ENCODE measurements at places on chromosomes 5 and 9.

DNA sequence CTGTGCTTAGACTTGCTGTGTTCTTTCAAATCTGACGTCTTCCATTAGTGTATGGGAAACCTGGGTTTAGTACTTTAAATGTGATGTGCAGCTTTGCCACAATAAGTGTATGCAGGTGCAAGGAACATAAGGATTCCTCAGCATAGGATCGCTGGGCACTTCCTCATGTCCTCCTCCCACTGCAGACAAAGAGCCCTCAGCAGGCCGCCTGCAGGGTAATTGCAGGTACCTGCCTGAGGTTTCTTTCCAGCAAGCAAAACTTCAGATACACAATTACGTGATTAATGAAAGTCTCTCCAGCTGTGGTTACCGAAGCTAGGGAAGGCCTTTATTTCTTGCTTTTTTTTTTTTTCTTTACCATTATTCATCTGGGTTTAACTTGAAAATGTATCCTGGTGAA, 233.1 kb downstream of the RFK start:
- DNase-seq: no peak

DNA sequence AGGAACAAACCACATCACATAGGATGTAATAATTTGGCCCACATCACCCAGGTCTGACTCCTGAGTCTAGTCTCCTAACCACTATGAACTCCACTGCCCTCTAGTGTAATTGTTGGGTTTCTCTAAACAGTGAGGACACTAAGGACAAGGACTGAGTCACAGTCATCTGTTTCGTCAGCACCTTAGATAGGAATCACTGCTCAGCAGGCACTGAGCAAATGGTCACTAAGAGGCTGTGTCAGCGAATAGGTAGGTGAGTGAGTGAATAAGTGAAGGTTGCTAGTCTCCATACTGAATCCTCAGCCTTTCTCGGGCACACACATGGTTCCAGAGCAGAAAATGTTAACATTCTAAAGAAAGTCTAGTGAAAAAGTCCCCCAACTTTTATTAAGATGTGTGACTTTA, 278.6 kb downstream of the SPOCK1 start:
- DNase-seq: no peak

GRCh38 chr5:174293006-174293405, 247.5 kb downstream of the NSG2 start:
- DNase-seq: no peak

DNA sequence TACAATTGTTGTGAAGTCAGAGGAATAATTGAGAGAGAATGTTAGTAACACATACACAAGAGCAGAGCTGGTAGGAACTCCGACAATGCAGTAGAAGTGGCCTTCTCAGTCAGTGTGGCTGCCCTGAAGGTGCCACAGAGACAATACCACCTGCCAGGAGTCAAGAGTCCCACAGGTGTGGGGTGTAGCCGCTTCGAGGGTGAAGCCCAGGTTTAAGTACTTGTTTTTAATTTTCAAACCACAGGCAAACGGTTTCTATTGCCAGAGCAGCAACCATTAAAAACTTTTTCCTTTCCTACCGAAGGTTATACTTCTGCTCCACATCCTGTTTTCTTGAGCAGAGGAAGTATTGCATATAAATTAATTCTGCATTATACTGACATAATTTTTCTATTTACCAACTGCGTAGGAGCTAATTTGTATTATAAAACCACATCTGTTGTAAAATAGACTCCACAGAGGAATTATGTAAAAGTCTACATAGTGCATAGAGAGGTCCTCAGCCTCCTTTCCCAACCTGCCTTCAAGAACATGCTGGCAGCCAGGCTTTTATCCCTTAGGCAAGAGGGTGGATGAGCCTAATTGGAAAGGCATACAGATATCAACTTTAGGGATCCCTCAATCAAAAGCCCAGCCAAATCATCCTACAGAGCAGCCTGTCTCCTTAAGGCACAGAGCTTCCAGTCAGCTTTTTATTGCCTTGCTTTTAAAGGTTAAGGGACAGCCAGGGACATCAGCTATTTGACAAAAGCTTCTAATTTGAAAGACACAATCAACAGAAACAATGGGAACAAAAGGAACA, 12.9 kb upstream of the ACTBL2 start:
- no peak for DNase-seq

DNA sequence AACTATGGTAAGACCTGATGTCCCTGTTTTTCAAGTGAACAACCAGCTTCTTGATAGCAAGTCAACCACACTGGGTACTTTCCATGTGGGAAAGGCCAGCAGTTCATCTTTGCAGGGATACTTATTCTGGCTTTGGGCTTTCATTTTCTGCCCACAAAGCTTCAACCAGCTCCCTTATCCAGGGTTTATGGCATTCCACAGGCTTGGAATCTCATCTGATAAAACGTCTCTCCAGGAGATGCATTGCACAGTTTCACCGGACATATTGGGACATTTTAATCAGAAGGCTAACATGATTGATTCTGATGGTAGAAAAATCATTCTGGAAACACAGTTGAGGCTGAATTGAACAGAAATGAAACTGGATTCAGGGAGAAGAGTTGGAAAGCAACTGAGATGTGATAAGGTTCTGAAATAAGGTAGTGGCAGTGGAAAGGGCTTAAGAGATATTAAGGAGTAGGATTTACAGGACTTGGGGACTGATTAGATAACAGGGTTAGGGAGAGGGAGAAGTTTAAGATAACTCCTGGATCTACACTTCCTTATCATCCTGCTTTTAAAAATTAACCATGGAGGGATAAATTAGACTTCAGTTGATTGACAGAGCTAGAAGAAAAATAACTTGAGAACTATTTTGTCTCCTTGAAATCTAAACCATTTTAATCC, 195.8 kb upstream of the FBXL7 start:
- no peak for DNase-seq

DNA sequence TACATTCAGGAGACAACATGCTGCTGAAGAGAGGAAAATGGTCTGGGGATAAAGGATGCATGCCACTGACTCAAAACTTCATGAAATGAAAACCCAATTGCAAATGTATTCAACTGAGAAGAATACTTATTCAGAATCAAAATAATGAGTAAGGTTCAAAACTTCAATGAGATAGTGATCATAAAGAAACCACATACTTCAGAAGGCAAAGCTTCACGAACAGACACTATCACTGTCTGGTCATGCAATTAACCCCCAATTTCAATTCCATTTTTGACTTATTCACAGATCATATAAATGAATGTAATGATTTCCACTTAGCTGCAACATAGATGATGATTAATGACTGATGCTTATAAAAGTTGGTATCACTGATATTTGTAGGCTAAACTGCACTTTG, 33.0 kb upstream of the CTNNAL1 start:
- no peak for DNase-seq

- no peak for DNase-seq
These were observed 37.0 kb upstream of the IL7R start for GRCh38 chr5:35819668-35820067.

- DNase-seq: no peak
These were observed 90.3 kb upstream of the OTULINL start for GRCh38 chr5:14491015-14491915.

DNA sequence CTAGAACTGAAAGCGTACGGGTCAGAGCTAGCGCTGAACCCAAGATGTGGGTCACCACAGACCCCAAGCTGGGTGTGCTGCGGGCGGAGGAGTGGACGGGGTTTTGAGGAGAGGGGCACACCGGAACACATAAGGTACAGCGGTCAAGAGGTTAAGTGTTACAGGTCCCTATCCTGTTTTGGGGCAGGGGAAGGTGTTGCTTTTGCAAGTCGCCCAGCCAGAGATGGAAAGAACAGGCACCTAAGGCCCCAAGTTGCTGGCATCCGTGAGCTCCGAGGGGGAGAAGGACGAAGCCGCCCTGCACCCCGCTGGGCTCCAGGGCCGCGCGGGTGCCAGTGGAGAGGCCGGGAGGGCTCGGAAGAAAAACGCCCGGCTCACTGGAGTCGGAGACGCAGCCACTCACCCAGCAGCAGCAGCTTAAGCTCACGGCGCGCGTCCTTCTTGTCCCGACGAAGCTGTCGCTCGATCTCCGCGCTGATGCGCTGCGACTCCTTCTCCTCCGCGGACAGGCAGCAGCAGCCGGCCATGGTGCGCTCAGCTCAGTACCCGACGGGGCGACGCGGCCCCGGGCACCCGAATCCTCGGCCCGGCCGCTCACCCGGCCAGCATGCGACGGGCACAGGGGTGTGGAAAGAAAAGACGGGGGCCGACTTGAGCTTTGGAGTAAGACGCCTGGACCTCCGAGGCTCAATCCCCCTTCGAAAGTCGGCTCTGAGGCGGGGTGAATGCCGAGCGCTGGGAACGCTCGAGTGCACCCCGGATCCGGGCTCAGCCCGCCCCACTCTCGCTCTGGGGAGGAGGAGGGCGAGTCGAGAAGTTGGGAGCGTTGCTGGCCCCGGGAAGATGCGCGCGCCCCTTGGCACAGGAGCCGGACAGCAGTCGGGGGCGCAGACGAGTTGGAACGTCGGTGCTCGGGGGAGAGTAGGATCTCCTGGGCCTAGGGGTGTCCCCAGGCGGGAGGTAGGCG, 572 bp downstream of the GNA14 start:
- no peak for DNase-seq

DNA sequence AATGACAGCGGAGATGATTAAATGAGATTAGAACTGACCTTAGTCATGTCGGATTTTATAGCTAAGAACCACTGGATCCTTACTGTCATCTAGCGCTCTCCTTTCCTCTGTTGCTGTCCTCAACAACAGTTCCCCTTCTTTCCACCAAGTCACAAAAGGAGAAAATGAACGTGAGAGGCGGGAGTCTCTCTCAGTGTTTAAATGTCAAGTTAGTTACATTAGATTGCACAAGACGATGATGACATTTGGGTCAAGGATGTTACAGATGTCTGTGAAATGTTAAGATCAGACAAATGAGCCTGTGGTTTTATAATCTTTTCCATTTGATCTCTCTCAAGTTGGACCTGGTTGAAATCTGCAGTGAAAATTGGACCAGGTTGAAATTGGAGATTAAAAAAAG, 53.5 kb downstream of the FBXO38 start:
- no peak for DNase-seq

DNA sequence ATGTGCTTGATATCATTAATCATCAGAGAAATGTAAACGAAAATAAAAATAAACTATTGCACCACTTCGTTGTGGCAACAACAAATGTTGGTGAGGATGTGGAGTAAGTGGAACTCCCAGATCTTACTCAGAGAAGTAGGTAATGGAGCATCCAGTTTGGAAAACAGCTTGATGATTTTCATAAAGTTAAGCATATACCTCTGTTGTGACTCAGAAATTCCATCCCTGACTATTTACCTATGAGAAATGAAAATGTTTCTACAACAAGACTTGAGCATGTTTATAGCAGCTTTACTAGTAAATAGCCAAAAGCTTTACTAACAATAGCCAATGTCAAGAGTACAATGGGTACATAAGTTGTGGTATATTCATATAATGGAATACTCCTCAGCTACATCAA, 214.7 kb upstream of the NMUR2 start:
- DNase-seq: no peak

GRCh38 chr5:93580927-93581445, at the start of gene NR2F1-AS1:
NR2F1-AS1 (minus strand) TSS chr5:93581219.
- DNase-seq: no peak

DNA sequence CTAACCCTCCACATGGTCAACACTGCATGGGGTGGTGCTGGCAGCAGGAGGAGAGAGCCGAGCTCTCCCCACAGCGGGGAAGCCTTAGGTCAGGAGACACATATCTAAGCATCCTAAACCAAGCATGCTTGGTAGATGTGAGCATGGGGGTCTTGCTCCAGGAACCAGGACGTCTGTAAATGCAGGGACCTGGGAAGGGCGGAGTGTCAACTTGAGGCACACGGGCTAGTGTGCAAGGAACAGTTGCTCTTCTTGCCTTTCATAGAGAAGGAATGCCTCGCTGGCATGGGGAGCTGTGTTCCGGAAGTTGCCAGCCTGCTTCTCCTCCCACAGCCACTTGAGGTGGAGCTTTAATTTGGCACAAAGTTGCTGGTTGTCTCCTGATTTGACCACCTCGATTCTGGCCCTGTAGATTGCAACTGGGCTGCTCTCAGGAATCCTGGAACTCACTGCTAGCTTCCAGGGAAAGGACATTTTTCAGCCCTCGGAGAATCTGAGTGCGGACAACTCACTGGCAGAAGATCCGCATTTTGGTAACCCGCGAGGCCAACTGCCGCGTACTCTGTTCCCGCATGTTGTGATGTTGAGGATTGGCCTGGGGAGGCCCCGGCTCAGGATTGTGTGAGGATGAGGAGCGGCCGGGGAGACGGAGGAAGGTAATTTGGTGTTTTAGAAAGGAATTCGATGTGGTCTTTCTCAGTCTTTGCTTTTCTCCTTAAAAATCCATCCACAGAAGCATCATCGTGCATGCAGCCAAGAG, 370.3 kb upstream of the IRX1 start:
- DNase-seq: no peak

- peak; percentile 8 for DNase-seq
These were observed at the start of gene MAST4 for GRCh38 chr5:66595756-66596635. MAST4 (plus strand) TSS chr5:66596393; CDS start chr5:66596656, 263 bp downstream.

DNA sequence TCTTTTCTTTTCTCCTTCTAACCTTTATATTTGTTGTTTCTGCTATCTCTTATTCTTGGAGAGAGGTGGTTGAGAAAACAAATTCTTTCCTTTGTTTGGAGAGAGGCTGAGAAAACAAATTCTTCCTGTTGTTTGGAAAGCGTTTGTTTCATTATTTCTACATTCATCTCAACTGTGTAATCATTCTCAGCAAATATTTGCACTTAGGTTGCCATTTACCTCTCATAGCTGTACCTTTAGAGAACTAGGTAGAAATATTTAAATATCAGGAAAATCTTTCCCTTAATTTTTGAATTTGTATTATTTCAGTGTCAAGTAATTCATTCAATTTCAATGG, 1824.4 kb upstream of the CDH9 start:
- DNase-seq: no peak

DNA sequence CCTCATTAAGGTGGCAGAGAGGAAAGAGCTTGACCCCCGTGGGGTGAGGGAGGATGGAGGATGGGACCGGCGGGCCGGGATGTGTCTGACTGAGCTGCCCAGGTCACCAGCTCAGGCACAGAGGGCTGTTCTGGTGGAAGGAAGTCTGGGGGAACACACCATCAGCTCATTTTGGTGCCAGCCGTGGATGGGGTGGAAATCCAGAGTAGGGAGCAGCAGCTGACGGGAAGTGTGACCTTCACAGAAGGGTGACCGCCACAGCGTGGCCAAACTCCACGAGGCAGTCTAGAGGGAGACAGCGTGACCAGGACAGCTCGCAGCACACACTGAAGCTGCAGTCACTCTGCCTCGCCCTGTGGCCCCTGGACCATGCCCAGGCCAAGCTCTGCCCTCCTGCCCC, 45.3 kb upstream of the PHYKPL start:
- no peak for DNase-seq

- DNase-seq: peak; percentile 41
These were observed 91.7 kb upstream of the SHB start for GRCh38 chr9:38160613-38161215.

- DNase-seq: no peak
These were observed 178.4 kb downstream of the MACROH2A1 start for GRCh38 chr5:135220394-135221186.

- no peak for DNase-seq
These were observed 70.5 kb downstream of the LMNB1 start for GRCh38 chr5:126847456-126847820.

- DNase-seq: no peak
These were observed 40.3 kb upstream of the LRRC70 start for GRCh38 chr5:62538017-62538942.

- no peak for DNase-seq
These were observed 76.5 kb downstream of the C9orf152 start for GRCh38 chr9:110131499-110131898.

Measured in activated naive CD8-positive, alpha-beta T cell treated with anti-CD3 and anti-CD28 coated beads, Interleukin-2, amount 50 U/mL, for 16 hours (primary cell).